ENCODE measurements at places on chromosomes 2 and 18.

GRCh38 chr2:158391876-158392275 is 64.7 kb downstream of the CCDC148 start:
- no peak for DNase-seq

DNA sequence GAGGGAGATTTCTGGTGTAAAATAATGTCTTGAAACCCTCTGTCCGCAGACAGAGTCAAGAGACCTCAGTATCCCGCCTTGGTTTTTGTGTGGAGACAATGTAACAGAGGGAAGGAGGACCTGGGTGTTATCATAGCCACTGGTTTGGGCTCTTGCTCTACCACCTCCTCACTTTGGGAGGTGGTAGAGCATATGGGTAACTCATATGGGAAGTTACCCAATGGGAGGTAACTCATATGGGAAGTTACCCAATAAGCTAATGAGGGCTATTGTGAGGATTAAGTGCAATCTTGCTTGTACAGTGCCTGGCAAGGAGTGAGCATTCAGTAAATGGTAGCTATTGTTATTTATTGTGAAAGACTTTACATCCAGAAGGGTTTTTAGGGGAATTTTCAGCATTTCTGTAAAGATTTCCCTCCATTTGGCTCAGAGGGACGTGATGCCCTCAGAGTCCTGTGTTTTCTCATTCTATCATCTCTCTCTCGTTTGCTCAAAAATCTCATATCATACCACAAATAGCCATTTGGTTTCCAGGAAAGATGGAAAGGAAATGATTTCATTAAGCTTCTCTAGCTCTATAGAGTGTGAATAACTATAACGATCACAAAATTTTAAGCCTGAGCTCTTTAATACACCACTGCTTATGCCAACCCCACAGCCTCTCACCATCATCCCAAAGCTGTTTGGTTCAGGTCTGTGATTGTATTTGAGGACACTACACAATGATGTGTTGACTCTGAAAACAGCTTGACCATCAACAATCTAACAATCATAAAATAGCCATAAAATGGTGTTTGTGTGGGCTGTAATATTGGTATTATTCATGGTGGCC is 307.7 kb downstream of the STK39 start:
- DNase-seq: no peak

DNA sequence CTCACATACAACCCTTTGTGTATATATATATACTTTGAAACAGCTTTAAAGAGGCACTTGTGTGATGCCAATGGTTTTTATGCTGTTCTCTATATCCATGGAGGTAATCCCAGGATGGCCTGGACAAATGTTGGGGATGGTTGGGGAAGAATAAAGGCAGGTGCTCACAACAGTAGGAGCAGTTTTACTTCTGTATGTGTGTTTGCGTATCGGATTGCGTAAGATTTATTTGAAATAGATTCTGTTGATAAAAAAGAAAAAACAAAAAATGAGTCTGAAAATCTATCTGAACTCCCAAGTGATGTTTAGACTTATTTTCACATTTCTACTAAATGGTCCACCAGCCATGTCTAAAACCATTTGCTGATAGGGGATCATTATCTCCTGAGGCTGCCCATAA is 29.3 kb downstream of the MRPL19 start:
- DNase-seq: no peak

DNA sequence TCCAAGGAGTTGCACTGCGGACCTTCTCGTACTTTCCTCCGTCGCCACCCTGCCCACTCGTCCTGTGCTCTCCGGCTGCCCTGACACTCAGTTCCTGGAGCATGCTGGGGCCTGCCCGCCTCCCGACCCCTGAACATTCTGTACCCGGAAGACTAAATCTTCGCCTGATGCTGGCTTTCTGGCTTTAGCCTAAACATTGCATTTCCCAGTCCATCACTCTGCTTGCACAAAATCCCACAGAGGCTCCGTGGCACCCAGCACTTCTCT is 550 bp upstream of the SFXN5 start:
- no peak for DNase-seq

GRCh38 chr2:216622526-216622925 is 10.7 kb upstream of the IGFBP2 start:
- no peak for DNase-seq

DNA sequence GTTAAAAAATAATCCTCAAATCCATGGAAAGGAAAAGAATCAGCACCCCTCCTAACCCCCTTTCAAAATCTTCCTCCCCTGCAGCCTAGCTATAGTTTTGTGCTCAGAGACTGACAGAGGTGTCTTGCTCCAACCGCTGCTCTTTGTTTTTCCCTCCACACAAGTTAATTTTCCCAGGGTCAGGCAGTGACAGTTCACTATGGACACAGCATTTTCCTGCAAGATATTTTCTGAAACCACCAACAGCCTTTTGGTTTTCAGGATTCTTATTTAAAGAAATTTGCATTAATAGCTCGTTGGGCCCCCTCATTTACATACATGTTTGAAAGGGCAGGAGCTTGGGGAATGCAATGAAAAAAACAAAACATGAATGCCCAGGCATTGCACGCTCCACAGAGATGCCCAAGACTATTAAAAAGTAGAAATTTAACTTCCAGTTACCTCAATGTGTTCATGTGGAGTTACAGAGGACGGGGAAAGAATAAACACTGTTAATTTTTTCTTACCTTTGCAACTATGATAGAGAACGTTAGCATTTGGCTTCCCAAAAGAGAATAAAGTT is 71.4 kb upstream of the CXCR4 start:
- DNase-seq: no peak

DNA sequence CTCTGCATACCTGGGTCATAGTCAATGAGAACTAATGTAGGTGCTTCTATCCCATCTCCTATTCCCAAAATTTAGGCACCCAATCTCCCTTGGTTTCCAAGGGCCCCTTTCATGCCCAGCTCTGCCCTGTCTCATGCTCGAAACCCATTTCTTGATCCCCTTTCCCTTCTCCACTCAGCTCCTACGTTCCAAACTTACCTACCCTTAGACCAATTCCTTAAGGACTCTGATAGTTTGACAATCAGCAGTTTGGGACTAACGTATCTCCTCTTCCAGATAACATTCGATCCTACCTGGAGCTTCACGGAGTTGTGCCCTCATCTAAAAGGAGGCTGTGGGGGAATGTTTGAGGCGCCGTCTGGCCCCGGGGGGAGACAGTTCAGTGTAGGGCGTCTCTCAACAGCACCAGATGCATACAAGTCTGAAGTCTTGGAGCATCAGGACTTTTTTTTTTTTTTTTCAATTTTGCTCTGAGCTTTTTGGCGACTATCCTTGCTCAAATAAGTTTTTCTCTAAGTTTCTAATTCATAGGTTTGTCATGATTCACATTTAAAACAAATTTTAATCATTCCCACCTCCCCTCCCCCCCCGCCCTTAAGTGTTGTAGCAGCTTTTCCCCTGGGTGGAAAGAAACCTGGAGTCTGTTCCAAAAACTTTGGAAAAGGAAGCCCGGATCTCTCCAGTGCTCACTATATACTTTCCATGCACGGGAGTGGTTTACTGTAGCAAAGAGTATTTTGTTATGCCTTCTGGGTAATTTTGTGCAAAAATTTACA is 141.2 kb upstream of the LGALSL start:
- DNase-seq: no peak

GRCh38 chr2:3667151-3667631 is 9.2 kb downstream of the ALLC start:
- DNase-seq: peak; percentile 80

- no peak for DNase-seq
Observed at GRCh38 chr2:7045601-7046590, 128.7 kb downstream of the RNF144A start.

- DNase-seq: peak; percentile 22
Observed at GRCh38 chr2:199955007-199955338, 318 bp downstream of the TYW5 start.

DNA sequence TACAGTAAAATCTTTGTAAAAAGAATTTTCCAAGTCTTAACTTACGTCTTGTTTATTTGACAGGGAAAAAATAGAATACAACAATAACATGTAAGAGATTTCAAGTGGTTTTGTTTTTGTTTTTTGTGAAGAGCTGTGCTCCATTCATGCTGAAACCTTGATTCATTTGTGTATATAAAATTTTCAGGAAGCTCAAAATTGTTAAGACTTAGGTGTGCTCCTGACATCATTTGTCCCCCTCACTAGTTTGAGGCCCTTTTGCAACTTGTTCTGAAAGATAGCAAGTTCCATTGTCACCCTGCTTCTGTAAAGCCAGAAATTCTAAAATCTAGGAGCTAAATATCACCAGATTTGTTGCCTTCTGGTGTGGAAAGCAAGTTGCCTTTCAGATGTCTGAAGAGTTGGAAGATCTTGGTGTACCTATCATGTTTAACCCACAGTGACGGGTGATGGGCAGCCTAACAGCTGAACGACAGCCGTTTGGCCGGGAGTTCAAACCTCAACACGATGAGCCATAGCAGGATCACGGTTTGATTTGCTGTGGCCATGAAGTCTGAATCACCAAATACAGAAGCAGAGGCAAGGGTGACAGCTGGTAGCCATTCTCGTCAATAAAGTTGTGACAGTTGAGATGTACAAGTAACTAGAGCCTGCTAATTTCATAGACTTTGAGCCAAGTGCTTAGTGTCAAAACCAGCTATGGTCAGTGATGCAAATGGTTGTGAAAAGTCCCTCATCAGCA is 205.5 kb upstream of the SP5 start:
- DNase-seq: peak; percentile 32

- DNase-seq: no peak
Observed at GRCh38 chr2:222087998-222088397, 210.8 kb downstream of the PAX3 start.

- no peak for DNase-seq
Observed at GRCh38 chr2:26633351-26633945, 7.7 kb downstream of the CIB4 start.

DNA sequence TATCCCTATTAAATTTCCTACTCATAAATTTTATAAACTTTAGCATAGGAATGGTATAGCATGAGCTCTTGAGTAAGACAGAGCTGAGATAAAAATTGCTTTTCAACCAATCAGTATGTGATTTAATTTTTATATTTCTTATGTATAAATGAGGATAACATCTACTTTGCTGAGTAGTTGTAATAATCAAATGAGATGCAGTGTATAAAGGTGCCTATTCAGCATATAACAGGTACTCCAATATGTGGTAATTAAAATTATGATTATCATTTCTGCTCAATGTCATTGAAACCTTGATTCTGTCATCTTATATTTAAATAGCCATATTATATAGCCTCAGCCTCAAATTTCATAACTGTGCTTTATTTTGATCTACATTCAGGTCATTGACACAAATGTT is 700.4 kb upstream of the SLC8A1 start:
- DNase-seq: no peak

DNA sequence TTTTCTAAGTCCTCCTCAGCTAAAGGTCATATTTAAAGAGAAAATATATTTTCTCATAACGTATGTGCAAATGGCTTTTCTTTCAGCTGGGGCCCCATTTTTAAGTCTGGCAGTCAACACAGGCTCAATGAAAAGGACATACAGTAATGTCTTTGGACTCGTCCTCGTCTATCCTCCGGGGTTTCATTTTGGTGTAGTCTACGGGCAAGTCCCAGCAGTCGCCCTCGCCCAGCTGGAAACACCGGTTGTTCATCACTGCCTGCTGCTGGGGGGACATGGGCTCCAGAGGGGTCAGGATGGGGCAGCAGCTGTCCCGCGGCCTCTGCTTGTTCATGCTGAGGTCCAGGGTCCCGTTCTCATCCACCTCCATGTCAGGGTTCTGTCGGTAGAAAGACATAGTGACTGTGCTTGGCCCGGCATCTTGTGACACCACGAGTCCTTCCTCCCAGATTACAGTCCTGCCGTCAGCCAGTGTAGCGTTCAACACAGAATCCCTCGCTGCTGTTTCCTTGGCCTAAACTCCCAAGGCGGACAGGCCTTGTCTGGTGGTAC is 144.9 kb upstream of the PXDN start:
- no peak for DNase-seq

DNA sequence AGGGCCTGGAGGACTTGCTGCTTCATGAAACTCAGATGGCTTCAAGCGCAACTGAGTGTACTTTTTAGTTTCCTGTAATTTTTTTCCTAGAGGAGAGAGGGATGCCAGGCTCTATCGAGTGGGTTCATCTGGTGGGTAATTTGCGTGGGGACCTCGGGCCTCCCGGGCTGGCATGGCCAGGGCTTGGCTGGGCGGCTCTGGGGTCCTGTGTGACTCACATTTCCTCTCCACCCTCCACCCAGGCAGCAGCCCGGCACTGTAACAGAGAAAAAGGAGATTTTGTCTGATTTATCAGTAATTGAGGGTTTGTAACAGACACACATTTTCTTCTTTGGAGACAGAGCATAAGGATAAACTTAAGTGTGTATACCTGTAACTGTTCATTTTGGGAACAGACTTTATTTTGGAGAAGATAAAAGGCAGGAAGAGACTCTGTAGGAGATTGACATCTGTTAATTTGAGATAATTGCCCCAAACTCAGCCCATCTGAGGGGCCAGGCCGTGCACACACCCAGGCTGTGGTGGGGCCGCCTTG is 64.3 kb downstream of the NFATC1 start:
- DNase-seq: no peak

GRCh38 chr18:6546229-6546628 is 131.5 kb upstream of the L3MBTL4 start:
- DNase-seq: no peak

- no peak for DNase-seq
Observed at GRCh38 chr2:127097841-127098651, 8.9 kb downstream of the BIN1 start.

GRCh38 chr2:55048508-55049042 is 1.7 kb downstream of the RTN4 start:
- peak; percentile 61 for DNase-seq
